ENCODE measurements at places on chromosomes 6 and 20.

- peak; percentile 82 for DNase-seq
Measured at GRCh38 chr20:40991181-40991889, 37.3 kb upstream of the TOP1 start.

DNA sequence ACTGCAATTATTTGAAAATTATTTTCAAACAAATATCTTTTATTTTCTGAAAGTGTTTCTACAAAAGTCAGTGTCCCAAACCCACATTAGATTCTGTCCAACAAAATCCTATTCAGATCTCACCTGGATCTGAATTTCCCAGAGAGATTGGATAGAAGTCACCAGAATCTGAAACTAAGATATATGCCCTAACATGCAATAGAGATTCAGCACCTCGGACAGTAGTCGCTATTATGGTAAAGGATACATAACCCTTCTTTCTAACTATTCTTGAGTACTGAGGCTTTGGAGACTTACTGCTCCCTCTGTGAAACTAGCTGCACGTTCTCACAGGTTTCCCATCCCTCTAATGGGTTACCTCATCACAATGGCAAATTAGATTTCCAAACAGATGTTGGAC is 151.4 kb downstream of the ID4 start:
- no peak for DNase-seq

GRCh38 chr6:9455864-9456658 is 958.8 kb downstream of the TFAP2A start:
- DNase-seq, result no peak

- peak; percentile 42 for DNase-seq
Measured at GRCh38 chr6:138818496-138819194, 22.8 kb downstream of the ECT2L start.

DNA sequence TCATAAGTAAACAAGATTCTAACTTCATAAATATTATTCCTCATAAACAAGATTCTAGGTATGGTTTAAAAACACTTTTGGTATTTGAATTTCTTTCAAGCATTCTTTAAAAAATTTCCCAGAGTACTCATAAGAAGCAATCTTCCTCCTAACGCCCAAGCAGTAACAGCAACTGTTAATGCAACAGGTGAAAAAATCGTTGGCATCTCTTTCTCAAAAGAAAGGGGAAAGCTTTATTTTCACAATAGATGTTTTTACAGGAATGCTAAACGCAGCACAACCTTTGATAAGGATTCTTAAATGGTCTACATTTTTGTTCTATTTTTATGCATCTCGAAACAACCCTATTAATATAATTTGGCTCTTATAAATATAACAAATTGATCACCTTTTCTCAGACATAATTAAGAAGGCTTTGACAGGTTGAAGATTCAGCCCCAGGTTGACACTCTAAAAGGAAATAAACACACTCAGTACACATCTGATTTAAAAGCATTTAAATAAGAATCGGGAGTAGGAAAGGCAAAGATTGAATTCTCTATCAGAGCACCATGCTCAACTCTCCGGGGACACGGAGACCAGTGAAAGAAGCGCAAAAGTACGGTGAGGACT is 634 bp downstream of the AHI1 start:
- DNase-seq, result no peak

- DNase-seq, result peak; percentile 48
Measured at GRCh38 chr6:53335224-53335994, 13.3 kb downstream of the ELOVL5 start.

DNA sequence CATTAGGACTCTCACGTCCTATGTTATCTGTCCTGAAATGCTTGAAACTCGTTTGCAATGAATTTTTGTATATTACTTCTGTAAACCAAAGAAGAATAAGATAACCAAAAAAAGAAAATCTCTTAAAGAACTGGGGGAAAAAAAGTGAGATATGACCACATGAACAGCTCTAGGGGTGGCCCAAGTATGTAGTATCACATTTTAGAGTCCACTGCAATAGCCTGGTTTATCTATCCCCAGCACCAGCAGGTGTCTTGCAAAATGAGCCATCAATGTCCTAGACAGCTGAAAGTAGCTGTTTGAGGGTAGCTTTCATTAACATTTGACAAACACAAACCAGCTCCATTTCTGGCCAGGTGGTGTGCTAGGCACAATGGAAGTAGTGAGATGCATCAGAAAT is 102.8 kb downstream of the PXDC1 start:
- no peak for DNase-seq

GRCh38 chr6:16551466-16551865 is 209.8 kb downstream of the ATXN1 start:
- no peak for DNase-seq

DNA sequence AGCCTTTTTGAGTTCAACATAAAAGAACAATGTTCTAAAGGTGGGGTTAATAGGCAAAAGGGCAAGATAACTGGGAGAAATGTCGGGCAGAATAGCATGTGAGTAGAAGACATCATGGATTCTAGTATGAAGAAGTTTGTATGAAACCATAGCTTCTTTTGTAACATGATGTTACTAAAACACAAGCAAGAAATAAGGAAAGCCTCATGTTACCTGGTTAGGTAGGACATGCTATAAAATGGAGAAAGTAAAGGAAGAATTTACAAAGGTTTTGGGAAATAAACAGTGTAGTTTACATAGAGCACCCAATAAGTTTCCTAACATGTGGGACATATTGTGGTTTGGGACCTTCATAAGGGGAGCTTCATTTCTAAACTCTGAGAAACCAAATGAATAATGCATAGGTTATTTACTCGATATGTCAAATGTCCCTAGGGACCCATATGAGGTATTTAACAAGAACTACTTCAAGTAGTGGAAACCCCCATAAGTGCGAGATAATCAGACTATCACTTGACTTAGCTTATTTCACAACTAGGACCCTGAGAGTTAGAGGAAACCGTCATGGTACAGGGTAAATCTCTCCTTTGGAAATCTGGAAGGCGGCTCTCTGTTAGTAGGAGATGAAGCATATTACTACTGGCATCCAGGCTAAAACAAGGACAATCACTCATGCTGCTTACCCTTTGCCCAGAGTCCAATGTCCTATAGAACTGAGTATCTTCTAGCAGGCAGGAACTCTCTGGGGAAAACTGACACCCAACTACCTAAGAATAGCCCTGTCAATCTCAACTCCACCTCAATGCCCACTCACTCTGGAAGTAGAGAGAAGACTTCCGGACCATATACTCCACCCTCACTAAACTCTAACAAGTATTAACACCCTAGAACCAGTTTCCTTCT is 57.5 kb downstream of the ILRUN start:
- peak; percentile 69 for DNase-seq

DNA sequence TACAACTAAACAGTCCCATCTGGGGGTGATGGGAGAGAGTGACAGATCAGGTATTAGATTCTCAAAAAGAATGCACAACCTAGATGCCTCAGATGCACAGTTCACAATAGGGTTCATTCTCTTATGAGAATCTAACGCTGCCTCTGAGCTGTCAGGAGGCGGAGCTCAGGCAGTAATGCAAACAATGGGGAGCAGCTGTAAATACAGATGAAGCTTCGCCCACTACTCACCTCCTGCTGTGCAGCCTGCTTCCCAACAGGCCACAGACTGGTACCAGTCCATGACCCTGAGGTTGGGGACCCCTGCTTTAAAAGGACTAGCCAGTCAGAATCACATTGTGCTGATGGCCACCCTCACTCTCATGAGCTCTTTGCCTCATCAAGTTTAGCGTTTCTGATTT is 247.0 kb upstream of the KCNQ5 start:
- no peak for DNase-seq

DNA sequence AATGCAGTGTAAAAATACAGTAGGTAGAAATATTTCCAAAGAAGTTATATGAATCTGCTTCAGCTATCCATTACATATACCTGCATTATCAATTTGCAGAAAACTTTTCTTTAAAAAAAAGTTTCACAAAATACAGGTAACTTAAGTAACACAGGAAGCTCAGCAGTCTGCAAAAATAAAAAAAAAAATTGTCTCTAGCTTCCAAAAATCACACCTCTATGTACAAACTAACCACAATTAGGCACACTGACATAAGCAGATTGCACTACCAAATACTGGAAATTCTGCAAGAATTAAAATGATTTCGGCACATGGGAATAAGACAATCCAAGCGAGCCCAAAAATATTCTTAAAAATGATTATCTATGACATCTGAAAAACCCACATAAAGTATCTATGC is 41.2 kb downstream of the ME1 start:
- no peak for DNase-seq

DNA sequence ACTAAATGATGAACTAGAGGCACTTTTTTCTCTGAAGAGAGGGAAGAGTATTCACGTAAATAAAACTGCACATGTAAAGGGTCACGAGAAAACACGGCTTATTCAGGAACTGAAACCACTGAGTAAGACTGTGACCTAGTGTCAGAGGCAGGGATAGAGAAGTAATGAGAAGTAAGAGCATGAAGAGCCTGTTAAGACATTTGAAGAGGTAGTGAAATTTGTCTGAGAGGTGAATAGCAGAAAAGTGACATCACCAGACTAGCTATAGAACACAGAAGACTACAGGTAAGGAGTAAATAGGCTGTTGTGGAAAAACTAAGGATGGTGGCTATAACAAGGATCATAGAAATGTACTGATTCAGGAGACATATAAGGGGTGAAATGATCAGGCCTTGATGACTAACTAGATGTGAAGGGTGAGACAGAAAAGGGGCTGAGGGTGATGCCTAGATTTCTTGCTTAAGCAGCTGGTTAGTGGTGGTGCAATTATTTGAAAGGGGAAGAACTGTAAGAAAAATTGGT is 76.8 kb downstream of the REV3L start:
- peak; percentile 60 for DNase-seq

GRCh38 chr6:140758169-140758877 is 1374.4 kb upstream of the GJE1 start:
- no peak for DNase-seq

DNA sequence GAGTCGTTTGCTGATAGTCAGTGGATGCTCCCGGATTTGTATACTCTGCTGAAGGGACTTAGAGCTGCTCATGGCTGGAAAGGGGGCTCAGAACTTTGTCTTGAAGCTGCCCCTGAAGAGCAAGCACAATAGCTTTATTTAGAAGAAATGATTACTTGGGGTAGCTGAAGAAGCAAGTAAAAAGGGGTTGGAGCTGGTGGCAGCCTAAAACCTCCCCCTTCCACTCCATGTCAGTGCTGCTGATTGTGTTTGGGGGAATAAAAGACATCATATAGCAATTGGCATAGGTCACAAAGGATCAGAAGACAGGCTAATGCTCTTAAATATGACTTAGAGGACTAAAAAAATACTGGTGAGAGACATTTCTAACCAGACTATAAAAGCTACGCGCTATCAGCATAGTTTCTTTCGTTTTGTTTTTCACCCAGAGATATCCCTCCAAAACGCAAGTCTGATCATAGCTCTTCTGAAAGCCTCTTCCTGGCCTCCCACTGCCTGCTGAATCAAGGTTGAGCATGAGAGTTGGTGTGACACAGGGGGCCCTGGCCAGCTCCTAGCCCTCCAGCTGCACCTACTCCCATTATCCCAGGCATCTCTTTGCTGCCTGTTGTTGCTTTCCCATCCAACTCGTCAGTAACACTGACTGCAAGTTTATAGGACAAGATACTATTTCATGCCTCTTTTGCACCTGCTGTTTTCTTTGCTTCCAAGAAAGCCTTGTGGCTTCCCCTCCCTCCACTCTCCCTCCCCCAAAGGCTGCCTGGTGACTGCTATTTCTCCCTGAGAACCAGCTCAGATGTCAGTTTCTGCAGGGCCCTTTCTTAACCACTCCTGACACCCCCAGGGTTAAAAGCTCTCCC is 33.9 kb upstream of the SGK1 start:
- DNase-seq, result no peak

DNA sequence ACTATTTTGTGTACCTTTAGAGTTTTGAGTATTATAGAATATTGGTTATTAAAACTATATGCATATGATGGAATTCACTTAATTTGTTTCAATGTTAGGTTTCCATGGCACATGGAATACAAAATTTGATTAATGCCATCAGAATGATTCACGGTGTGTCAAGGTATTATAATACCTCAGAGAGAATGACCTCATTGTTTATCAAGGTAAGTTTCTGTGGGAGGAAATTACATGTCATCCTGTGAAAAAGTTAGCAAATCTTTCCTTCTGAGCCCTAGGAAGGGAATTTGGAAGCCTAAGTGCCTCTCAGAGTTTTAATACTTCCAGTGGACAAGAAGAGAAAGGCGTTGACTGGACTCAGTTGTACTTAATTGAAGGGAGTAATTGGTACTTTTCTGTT is 40.8 kb downstream of the DNAH8 start:
- DNase-seq, result no peak

DNA sequence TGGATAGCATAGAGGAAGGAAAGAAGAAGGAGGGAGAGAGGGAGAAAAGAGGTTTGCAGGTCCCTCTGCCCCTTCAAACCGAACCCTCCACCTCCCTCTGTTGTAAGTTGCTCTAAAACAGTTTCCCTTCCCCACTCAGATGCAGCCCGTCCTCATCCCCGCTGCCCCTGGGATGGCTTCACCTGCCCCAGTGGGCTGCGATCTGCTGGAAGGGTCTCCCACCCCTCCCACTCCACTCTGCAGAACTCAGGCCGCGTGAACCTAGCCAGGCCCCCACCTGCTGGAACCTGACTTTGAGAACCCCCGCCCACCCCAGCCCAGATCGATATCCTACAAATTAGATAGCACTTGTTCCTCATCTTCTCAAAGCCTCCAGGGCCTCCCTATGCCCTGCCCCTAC is 190.8 kb downstream of the DLL1 start:
- no peak for DNase-seq

GRCh38 chr20:16352321-16352720 is 220.9 kb downstream of the KIF16B start:
- DNase-seq, result no peak

DNA sequence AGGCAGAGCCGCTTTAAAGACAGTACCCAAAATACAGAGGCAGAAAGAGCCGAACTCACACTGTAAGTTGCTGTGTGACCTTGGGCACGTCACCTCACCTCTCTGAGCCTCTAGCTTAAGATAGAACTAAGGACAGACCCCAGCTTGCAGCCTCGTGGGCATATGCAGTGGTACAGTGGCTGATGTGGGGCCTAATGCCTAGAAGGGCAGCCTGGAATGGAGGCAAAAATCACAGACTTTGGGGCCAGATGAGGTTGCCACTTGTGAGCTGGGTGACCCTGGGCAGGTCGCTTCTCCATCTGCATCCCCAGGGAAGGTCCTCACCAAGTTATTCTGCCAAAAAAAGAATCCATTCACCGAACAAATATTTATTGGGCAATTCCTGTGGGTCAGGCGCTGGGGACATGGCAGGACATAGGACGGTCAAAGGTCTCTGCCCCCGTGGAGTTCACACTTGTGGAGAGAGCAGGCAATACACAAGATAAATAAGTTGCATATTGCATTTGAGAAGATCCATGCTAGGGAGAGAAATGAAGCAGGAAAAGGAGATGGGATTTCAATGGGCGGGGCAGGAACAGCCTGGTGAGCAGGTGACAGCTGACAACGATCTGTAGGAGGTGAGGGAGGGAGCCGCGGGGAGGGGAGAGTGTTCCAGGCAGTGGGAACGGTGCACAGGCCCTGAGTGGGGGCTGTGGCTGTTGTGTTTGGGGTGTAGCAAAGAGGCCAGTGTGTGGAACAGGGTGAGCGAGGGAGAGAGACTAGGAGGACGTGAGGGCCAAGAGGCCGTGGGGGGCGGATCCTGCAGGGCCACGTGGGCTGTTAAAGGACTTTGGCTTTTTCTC is 115.2 kb downstream of the CEBPB start:
- DNase-seq, result no peak

GRCh38 chr20:43904827-43905177 is 9.8 kb upstream of the TOX2 start:
- no peak for DNase-seq

Data from GM13977 (cell line).